ENCODE measurements at places on chromosomes 13 and 19.

- no peak for DNase-seq
These were observed 151.3 kb downstream of the PTPRS start for GRCh38 chr19:5189318-5189607.

- no peak for DNase-seq
These were observed 919 bp downstream of the GTF3A start for GRCh38 chr13:27425158-27425917.

DNA sequence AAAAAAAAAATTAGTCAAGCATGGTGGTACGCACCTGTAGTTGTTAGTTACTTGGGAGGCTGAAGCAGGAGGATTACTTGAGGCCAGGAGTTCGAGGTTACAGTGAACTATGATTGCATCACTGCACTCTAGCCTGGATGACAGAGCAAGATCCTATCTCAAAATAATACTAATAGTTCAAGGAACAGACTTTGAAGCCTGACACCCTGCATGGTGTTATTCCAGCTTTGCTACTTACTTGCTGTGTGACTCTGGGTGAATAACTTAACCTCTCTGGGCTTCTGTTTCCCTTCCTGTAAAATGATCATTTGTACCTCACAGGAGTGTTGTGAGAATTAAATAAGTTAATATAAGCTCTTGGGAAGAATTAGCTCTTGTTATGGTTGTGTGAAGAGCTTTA, 3.5 kb upstream of the FOSB start:
- no peak for DNase-seq

- DNase-seq, result peak; percentile 69
These were observed 7.3 kb upstream of the TLE2 start for GRCh38 chr19:3036119-3036976.

GRCh38 chr13:28012896-28013295, 24.4 kb upstream of the URAD start:
- DNase-seq, result no peak

DNA sequence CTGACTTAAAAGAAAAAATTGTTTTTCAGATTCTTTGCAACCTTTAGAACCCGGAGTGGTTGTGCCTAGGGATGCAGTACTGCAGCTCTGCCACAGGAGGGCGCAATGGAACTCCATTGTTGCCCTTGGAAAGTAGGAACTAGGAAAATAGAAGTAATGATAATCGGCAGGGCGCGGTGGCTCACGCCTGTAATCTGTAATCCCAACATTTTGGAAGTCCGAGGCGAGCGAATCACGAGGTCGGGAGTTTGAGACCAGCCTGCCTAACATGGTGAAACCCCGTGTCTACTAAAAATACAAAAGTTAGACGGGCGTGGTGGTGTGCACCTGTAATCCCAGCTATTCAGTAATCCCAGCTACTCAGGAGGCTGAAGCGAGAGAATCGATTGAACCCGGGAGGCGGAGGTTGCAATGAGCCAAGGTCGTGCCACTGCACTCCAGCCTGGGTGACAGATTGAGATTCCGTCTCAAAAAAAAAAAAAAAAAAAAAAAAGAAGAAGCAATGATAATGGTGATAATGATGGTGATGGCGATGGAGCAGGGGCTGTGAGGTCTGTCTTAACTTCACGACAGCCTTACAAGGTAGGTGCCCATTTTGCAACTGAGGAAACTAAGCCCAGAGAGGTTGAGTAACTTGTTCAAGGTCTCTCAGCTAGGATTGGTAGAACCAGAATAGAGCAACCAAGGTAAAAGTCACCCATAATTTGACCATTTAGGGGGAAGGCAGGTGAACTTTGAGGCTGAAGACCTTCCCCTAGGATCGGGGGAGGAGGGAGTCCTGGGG, 5.5 kb upstream of the ADAMTS10 start:
- DNase-seq, result no peak

GRCh38 chr19:50745221-50745620, 22.1 kb downstream of the CLEC11A start:
- DNase-seq, result no peak

GRCh38 chr13:113862931-113863523, 849 bp downstream of the GAS6 start:
- no peak for DNase-seq

DNA sequence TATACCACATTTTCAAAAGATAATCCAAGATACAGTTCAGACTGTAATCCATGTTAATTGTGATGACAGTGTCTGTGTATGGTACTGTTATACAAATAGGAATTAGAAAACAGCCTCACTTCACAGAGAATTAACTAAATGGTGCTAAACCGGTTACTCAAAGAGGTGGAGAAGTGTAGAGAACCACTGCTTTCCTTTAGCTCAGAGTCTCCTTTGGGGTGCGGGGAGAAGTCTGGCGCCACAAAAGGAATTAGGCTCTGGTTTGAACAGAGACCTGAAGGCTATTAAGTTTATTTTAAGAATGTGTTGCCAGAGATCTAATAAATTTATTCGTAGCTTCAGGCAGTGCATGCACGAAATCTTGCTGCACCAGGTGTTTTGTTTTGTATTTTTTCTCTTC, 65.8 kb downstream of the FREM2 start:
- no peak for DNase-seq

DNA sequence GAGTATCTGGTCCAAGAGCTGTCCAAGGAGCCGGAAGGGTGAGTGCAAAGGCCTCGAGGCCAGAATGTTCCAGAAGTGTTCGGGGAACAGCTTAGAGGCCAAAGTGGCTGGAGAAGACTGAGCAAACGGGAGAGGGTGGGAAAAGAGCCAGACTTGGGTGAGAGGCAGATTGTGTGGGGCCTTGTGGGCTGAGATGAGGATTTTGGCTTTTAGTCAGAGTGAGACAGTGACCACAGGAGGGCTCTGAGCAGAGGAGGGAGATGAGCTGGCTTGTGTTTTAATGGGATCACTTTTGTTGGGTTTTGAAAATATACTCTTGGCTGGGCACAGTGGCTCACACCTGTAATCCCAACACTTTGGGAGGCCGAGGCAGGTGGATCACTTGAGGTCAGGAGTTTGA, 5.6 kb downstream of the NANOS2 start:
- no peak for DNase-seq

GRCh38 chr13:114296902-114297301, 15.5 kb downstream of the UPF3A start:
- DNase-seq, result no peak

GRCh38 chr13:99829593-99830239, 141.9 kb downstream of the ZIC5 start:
- DNase-seq, result no peak

GRCh38 chr13:60427285-60427684, 30.3 kb downstream of the TDRD3 start:
- DNase-seq, result no peak

- no peak for DNase-seq
These were observed 14.2 kb upstream of the PNMA8C start for GRCh38 chr19:46442808-46443450.

GRCh38 chr19:34041925-34042521, 130.3 kb upstream of the LSM14A start:
- DNase-seq, result no peak

DNA sequence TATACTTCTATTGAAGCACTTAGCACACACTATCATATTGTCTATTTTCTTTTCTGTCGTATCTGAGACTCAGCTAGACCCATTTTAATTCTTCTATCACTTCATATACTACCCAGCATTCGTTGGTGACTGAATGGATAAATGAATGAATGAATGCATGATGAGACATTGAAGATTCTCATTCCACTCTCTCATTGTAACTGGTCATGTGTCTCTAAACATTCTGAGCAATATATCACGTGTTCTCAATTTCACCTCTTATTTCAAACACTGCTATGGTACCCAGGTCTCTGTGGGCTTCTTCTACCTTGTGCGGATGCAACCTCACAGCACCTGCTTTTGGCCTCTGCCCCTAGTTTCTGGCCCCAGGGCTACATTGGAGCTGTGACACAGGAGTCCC, 65.2 kb upstream of the USPL1 start:
- DNase-seq, result no peak

GRCh38 chr19:1244693-1245451, 3.3 kb downstream of the ATP5F1D start:
- DNase-seq, result no peak

DNA sequence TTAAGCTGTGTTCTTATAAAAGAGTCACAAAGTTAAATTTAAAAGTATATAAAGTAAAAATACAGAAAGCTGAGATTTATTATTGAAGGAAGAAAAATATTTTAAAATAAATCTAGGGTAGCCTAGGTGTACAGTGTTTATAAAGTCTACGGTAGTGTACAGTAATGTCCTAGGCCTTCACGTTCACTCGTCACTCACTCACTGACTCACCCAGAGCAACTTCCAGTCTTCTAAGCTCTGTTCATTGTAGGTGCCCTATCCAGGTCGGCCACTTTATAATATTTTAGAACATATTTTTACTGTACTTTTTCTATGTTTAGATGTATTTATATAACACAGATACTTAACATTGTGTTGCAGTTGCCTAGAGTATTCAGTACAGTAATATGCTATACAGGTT, 47.4 kb downstream of the NDFIP2 start:
- no peak for DNase-seq

DNA sequence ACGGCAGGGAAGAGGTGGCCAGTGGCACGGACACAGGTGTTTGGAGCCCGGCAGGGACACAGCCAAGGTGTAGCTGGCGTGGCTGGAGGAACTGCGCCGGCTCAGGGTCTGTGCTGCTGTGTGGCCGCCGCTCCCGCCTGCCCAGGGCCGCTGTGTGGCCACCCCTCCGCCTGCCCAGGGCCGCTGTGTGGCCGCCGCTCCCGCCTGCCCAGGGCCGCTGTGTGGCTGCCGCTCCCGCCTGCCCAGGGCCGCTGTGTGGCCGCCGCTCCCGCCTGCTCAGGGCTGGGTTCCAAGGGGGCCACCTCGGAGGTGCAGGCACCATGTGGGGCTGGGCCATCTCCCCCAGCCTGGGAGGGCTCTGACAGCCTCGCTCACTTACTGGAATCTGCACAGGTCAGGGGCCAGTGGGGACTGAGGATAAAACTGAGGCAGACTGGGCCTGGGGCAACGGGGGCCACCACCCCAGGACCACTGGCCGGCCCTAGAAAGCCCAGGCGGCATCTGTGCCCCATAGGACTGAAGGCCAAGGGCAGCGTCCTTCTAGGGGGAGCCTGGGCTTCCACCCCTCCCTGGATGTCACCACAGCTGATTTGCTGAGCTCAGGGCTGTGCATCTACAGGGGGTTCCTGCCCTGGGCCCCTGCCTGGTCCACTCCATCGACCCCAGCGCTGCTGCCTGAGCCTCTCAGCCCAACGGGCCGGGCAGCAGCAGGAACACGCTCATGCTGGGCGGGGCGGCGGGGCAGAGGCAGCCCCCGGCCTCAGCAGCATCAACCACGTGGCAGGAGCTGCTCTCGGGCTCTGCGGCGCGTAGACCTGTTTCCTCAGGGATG, 21.5 kb downstream of the C13orf46 start:
- DNase-seq, result no peak

GRCh38 chr13:46211116-46211482, 629 bp upstream of the LRRC63 start:
- no peak for DNase-seq

DNA sequence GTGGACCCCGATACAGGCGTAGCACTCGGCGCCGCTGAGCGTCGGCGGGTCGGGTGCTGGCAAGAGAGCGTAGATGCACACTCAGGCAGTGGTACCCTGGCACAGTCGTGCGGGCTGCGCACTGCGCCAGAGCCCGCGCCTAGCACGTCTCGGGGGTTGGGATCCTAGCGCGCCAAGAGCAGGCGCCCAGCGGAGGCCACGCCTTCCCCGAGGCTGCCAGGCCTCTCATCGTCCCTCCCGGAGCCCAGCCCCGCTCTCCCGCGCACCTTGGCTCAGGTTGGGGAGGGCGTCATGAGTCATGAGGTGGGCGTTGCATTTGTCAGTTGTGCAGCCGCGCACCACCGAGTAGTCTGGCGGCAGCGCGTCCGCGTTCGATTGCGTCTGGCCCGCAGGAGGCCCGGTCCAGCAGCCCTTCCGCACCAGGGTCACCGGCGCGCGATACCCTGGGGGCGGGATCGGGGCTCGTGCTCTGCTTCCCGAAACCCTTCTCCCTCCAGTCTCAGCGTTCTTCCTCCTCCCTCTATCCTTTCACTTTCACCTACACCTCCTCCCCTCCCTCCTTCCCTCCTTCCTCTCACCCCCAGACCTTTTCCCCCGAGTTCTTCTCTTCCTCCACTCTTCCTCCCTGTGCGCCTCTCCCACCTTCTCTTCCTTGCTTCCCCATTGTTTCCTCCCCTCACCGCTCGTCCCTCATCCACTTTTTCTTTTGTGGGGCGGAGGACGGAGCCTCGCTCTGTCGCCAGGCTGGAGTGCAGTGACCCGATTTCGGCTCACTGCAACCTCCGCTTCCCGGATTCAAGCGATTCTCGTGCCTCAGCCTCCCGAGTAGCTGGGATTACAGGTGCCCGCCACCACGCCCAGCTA, 3.5 kb downstream of the LYPD5 start:
- DNase-seq, result no peak

DNA sequence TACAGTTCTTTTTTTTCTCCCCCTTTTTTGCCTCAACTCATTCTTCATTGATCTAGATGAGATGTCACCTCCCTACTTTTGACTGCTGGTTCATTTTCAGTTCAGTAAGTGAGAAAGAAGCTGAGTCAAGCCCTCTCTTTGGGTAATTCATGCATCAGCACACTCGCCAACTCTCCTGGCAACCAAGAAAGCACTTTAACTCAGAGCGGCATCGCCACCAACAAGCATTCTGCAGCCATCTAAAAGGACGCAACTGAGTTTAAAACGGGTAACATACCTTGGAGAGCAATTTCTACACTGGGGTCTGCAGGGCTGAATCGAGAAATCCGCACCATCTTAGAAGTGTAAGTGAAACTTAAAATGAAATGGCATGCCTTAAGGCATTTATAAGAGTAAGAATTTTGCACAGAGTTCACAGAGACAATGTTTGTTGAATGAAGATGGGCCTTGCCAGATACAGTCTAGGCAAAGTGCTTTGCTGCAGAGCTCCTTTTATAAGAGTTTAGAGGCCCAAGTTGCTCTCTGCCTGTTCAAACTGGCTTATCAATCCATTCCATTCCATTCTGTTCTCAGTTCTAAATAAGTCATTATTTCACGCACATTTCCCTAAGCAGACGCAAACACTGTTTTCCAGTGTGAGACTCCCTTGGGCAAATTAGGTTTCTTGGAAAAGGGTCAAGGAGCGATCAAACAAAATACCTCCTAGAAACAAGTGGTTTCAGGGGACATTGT, 338.0 kb downstream of the ENOX1 start:
- DNase-seq, result no peak

DNA sequence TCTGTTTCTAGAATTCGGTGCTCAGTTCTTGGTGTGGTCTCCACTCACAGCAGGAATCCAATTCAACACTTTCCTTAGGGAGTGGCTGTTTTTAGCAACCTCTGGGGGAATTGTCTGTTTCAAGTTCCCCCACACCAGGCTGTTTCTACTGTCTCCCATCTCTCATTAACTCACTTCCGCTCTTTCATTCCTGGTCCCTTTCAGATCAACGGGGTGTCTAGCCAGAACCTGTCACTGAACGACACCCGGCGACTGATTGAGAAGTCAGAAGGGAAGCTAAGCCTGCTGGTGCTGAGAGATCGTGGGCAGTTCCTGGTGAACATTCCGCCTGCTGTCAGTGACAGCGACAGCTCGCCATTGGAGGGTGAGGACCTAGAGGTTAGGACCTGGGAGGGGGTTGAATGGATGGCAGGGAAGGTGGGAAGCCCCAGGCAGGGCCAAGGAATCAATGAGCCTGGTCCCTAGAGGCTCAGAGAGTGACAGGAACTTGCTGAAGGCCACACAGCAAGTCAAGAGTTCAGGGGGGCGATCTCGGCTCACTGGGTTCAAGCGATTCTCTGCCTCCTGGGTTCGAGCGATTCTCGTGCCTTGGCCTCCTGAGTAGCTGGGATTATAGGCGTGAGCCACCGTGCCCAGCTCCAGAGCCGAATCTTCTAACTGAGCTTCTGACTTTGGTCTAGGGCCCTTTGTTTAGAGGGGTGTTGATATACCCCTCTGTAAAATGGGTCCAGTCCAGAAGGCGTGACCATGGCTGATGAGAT, 25.5 kb downstream of the TJP3 start:
- no peak for DNase-seq

Data from cortex of kidney (tissue), 1 donor.